ENCODE measurements at places on chromosomes 11 and 22.

DNA sequence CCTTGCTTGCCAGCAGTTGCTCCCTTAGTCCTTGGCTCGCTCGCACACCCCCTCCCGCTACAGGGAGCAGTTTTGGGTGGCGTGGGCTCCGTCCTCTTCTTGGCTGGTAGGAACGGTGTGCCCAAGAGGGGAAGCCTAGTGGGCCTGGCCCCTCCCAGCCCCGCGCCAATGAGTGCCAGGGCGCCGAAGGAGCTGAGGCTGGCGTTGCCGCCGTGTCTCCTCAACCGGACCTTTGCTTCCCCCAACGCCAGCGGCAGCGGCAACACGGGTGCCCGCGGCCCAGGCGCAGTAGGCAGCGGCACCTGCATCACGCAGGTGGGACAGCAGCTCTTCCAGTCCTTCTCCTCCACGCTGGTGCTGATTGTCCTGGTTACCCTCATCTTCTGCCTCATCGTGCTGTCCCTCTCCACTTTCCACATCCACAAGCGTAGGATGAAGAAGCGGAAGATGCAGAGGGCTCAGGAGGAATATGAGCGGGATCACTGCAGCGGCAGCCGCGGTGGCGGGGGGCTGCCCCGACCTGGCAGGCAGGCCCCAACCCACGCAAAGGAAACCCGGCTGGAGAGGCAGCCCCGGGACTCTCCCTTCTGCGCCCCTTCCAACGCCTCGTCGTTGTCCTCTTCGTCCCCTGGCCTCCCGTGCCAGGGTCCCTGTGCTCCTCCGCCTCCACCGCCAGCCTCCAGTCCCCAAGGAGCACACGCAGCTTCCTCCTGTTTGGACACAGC, 1.6 kb downstream of the C11orf87 start:
- no peak for DNase-seq

DNA sequence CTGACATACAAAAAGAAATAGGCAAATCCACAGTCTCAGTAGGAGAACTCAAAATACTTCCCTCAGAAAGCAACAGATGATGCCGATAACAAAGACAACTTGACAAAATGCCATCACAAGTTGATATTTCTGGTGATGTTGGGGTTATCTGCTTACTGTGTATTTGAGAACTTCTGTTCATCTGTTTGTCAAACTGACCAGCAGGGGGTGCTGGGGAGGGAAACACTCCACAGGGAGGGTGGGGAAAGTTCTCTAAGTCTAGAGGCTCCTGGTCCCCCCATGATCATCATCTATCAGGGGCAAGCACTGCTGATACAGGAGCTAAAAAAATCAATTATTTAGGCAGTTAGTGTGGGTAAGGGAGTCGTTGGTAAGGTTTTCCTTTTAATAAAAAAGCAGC, 19.2 kb downstream of the GLYATL1 start:
- no peak for DNase-seq

- DNase-seq, result no peak
Measured at GRCh38 chr22:27318516-27318915, 483.0 kb downstream of the MN1 start.

DNA sequence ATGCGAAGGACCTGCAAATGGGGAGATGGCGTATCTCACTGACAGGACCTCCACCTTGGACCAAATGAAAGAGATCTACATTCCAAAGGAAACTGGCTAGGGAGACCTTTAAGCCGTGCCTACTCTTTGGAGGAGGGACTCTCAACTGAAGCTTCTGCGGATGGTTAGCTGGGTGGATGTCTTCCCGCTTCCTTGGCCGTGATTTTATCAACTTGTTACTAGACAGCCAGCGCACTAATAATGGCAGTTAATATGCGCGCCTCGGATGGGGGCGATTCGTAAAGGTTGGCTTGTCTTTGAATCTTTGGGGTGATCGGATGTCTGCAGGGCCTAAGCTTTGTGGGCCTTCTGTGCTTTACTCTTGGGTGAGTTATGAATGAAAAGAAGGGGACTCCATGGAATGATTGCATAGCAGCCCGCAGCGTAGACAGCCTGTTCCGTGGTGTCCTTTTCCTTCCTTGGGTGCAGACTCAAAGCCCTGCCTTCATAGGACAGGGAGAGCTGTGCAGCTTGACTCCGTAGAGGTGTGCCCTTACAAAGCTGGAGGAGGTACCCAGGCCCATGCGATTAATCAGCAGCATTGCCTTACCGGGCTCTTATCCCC, 1.5 kb downstream of the ZNRF3 start:
- no peak for DNase-seq

DNA sequence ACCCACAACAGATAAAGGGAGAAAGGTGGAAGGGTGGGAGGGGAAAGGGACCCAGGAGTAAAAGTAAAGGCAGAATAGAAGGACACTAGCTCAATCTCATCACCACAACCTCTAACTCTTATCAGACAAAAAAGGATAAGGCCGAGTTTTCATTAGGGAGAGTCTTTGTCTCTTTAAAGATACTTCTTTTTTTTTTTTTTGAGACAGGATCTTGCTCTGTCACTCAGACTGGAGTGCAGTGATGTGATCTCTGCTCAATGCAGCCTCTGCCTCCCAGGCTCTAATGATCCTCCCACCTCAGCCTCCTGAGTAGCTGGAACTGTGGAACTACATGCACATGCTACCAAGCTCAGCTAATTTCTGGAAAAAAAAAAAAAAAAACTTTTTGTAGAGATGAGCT, 85.6 kb upstream of the CHRM4 start:
- DNase-seq, result no peak

- DNase-seq, result no peak
Measured at GRCh38 chr11:70352601-70353000, 45.7 kb upstream of the CTTN start.

DNA sequence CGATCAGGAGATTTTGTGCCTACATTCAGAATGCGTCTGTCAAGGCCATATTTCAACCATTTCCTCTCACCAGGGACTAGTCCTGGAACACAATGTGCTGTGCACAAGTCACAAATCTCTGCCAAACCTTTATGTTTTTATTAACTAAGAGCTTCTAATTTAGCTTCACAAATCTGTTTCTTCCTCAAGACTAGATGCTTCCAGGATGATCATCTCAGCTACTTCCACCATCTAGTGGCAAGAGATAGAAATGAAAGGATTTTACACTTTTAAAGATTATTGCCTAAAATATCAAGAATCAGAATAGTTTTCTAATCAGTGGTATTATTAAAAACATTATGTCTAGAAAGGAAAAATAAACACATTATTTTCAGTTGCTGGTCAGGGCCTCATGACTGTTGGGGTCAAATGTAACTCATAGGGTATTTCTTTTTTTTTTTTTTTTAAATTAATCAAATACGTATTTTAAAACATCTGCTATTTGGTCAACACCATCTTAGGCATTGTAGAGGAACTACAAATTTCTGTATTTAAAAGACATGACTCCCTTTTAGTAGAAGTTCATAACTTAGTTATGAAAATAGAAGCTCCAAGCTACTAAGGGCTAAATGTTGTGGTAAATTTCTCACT, 1102.6 kb downstream of the DLG2 start:
- DNase-seq, result no peak

GRCh38 chr22:41969110-41969646, at the start of gene SEPTIN3:
Gene SEPTIN3 (plus strand): TSS chr22:41969443. CDS start chr22:41971493, 2,050 bp downstream.
- DNase-seq, result no peak

DNA sequence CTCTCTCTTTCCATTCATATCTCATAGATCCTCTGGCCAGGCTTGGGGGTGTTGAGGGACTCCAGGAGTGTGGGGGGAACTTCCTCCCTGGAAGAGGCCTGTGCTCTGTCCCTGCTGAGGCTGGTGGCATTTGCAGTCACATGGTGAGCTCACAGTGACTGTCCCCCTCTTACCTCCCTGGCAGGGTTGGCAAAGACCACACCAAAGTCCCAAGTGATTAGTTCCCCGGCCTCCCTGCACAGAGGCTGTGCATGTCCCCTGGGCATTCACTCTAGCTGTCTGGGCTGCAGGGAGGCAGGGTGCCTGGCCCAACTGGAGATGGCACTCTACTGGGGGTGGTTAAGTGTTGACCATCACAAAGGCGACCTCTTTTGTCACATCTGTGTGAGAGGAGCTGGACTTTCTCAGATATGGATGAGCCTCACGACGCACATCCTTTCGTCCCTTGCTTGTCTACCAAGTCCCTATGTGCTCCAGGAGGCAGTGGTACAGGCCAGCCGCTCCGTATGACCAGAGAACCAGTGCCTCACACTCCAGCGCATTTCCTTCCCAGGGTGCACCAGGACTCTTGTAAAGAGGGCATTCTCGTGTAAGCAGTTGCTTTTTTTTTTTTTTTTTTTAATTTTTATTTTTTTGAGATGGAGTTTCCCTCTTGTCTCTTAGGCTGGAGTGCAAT, 8.8 kb downstream of the TANGO2 start:
- DNase-seq, result no peak

GRCh38 chr11:117385471-117385870, 57.8 kb downstream of the CEP164 start:
- no peak for DNase-seq

All from effector memory CD4-positive, alpha-beta T cell (primary cell).